ENCODE measurements at places on chromosomes 16 and 17.
A peak's percentile ranks its signal among the peaks of the same experiment; 100 is the strongest.

DNA sequence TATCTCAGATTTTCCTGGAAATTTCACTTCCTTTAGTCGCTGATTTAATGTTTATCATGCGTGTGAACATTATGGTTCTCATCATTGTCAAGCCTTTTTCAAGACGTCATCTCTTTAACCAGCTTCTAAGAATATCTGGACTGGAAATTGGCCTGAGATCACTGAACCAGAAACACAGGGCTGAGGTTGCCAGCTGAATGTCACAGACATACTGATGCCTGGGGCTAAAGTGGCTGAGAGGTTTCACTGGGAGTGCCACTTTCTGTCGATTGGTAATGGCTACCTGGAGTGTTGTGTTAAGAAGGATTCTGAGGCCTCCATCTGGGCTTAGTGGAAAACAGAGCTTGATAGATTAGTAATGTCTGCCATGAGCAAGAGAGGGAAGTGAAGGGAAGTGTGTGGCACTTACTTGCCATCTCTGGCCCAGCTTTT, 54.2 kb downstream of the CRISPLD2 start:
- DNase-seq = no peak

GRCh38 chr17:42334677-42335076, 46.4 kb downstream of the STAT5A start:
- DNase-seq = no peak

- DNase-seq = no peak
Measured at GRCh38 chr16:7113395-7113794, 219.2 kb upstream of the RBFOX1 start.

DNA sequence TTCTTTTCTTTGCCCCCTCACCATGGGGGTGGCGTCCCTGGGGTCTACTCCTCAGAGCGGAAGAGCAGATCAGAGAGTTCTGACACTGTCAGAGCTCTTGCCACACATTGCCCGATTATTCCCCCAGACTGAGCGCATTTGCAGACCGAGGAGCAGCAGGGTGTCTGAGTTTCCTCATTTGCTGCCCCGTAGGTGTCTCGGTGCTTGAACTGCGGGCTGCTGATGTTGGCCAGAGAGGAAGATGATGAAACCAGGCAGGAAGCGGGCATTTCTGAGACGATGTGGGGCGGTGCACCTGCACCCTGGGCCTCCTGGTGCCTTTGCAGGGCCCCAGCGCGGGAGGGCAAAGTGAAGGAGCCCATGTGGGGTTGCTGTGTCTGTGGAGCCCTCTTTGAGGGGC, 55.2 kb downstream of the ARSG start:
- no peak for DNase-seq

- DNase-seq = peak; percentile 92
Measured at GRCh38 chr17:5706577-5707210, 122.4 kb upstream of the NLRP1 start.

GRCh38 chr17:75342996-75343395, 53.8 kb upstream of the SLC25A19 start:
- no peak for DNase-seq

- no peak for DNase-seq
Measured at GRCh38 chr16:84537491-84538151, 33.2 kb upstream of the MEAK7 start.

DNA sequence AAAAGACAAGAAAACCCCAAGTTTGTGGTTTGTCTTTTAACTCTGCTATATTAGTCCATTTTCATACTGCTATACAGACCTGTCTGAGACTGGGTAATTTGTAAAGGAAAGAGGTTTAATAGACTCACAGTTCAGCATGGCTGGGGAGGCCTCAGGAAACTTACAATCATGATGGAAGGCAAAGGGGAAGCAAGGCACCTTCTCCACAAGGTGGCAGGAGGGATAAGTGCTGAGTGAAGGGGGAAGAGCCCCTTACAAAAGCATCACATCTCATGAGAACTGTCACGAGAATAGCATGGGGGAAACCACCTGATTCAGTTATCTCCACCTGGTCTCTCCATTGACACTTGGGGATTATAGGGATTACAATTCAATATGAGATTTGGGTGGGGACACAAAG, 13.5 kb upstream of the ADAM11 start:
- DNase-seq = no peak

- no peak for DNase-seq
Measured at GRCh38 chr17:30848021-30848420, 16.3 kb downstream of the ATAD5 start.

DNA sequence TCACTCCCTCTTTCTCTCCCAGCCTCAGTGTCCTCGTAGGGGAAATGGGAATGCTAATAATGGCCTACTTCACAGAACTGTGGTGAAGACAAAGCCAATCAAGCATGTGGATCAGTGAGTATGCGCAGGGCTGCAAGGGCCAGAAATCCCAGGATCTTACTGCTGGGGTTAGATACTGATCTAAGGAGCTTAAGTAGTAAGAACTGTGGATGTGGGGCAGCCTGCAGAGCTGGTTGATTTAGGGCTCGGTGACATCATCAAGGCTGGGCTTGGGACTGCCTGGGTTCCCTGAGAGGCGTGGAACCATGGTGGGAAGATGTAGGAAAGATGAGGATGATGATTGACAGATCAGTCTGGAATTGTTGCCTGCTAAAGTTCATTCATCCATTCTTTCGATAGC, 25.6 kb downstream of the GOSR2 start:
- no peak for DNase-seq

GRCh38 chr16:9929313-9929712, 252.9 kb downstream of the GRIN2A start:
- no peak for DNase-seq

DNA sequence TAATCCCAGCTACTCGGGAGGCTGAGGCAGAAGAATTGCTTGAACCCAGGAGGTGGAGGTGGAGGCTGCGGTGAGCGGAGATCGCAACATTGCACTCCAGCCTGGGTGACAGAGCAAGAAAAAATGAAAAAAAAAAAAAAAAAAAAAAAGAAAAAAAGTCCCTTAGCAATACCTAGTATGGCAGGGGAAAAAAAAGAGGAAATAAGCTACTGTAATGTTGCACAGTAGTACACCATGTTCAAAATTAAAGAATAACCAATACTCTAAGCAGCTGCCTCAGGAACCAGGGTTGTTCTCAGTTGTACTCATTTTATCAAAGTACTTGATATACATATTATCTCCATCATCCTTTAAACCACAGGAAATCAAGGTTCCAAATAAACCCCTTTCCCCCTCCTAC, 17.3 kb upstream of the TXNDC11 start:
- DNase-seq = no peak

GRCh38 chr17:51487947-51488346, 227.6 kb downstream of the UTP18 start:
- DNase-seq = peak; percentile 82

DNA sequence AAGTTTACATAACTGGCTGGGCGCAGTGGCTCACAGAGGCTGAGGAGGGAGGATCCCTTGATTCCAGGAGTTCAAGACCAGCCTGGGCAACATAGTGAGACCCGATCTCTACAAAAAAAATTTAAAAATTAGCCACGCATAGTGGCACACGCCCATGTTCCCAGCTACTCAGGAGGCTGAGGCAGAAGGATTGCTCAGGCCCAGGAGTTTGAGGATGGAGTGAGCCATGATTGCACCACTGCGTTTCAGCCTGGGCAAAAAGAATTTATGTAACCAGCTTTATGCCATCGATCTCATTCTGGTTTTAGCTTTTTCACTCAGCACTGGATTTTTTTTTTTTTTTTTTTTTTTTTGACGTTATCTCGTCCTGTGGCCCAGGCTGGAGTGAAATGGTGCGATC, 9.1 kb upstream of the CD300E start:
- no peak for DNase-seq

GRCh38 chr17:78709119-78709681, 72.9 kb downstream of the CYTH1 start:
- no peak for DNase-seq

Data from GM23338 (cell line).